Cardiac atrium fibroblast (primary cell): ENCODE measurements at places on chromosomes 5 and 9. TPM values are rescaled to one million over a fixed set of nuclear protein-coding genes. Genes with fewer than 3 reads are reported as not detected.

The SEMA4D gene
- total RNA-seq = 0.16 TPM in 1 of 2 replicates, not detected in the other

The DCTN4 gene
- 36.1 and 43.3 TPM in 2 replicates for total RNA-seq

The ADGRD2 gene
- total RNA-seq = not detected in 2 replicates

The DMRT3 gene
- total RNA-seq = not detected in 2 replicates

The SPOCK1 gene
- total RNA-seq = 123 and 128 TPM in 2 replicates

The KIF4B gene
- total RNA-seq = not detected in 2 replicates

The PTPN3 gene
- 2.2 and 3.1 TPM in 2 replicates for total RNA-seq

The DNAJC18 gene
- 2.3 and 7.8 TPM in 2 replicates for total RNA-seq

The C5orf34 gene
- 1.1 and 4.2 TPM in 2 replicates for total RNA-seq

The NUDT12 gene
- 7.1 and 9.7 TPM in 2 replicates for total RNA-seq

The AGXT2 gene
- total RNA-seq = not detected in 2 replicates

The IRX2 gene
- 0.72 and 3.2 TPM in 2 replicates for total RNA-seq

The ORM2 gene
- total RNA-seq = not detected in 2 replicates

The PFN3 gene
- total RNA-seq = not detected in 2 replicates

The ANKRD31 gene
- total RNA-seq = 0.54 TPM in 1 of 2 replicates, not detected in the other

The SLC25A2 gene
- not detected in 2 replicates for total RNA-seq

The MFAP3 gene
- 48.0 and 57.9 TPM in 2 replicates for total RNA-seq

The TXNDC8 gene
- not detected in 2 replicates for total RNA-seq
